DMS153 (cell line): ENCODE measurements at places on chromosomes 16 and 17.

GRCh38 chr17:69820876-69821473 lies 254.1 kb upstream of the KCNJ16 start:
- no peak for DNase-seq

GRCh38 chr17:76251478-76252039 lies 11.3 kb upstream of the RNF157 start:
- no peak for DNase-seq

GRCh38 chr17:4066210-4066609 lies 76.6 kb downstream of the ZZEF1 start:
- no peak for DNase-seq

DNA sequence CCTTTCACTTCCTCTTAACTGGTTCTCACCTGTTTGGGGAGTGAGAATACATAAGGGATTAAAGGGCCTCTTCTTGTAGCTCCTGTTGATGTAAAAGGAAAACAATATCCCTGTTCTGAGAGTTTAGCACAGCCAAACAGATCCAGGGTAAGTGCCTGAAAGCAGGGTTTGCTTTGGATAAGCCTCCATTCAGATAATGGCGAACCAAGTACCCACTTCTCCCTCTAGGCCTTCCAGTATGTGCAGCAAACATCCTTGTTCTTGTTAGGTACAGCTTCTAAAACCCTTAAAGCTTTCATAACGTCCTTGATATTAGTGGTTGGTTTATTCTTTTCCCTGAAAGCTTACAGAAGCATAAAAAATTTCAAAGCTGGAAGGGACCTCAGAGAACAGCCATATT lies 130.6 kb upstream of the DNAH9 start:
- DNase-seq: no peak

DNA sequence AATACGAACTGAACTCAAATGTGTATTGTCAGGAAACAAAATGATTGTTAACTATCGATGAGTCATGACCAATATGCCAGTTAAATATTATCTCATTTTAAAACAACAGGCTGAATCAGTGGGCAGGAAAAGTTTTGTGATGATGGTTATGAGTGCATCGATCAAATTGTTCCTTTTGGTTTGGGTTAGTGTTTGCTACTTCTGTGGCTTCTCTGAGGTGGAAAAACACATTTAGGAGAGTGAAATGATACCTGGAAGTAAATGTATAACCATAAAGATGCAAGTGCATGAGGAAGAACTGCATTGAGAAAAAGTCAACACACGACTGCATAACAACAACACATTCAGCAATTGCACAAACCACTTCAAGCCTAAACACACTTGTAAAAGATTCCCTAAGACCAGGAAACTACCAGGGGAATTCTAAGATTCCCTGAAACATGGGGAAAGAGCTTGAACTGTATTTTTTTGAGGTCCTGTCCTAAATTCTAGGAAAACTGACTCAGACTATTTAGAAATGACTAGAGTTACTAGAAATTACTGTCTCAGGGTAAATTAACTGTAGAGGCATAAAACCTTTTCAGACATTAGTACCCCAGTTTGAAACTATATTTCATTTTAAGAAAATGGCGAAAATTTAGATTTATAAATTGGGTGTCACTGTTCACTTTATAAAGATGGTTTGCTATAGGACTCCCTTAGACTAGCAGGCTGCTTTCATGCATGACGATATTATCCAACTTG lies 44.8 kb downstream of the CDYL2 start:
- DNase-seq: no peak

DNA sequence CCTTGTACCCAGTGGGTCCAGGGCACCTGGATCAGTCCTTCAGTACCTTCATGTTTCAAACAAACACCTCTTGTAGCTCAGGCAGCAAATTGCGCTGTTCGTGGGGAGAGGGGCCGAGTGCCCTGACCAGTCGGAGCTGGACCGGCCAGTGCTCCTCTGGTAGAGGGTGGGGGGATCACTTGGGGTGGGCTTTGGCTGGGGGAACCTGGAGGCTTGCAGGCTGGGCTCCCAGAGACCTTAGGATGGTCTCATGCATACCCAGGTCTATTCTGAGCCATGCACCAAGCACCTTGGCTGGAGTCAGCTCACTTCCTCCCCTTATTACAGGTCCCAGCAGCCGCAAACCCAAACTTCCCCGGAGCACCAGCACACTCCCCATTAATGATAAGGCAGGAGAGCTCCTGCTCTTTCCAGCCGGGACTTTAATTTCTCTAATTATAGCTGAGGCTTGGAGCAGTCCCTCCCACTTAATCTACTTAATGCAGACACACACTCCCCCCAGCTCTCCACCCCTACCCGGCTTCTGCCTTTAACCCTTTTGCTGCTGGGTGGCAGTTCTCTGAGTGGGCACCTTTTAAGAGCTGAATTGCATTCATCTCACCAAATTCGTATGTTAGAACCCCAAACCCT lies 26.3 kb upstream of the MGAT5B start:
- DNase-seq: no peak

DNA sequence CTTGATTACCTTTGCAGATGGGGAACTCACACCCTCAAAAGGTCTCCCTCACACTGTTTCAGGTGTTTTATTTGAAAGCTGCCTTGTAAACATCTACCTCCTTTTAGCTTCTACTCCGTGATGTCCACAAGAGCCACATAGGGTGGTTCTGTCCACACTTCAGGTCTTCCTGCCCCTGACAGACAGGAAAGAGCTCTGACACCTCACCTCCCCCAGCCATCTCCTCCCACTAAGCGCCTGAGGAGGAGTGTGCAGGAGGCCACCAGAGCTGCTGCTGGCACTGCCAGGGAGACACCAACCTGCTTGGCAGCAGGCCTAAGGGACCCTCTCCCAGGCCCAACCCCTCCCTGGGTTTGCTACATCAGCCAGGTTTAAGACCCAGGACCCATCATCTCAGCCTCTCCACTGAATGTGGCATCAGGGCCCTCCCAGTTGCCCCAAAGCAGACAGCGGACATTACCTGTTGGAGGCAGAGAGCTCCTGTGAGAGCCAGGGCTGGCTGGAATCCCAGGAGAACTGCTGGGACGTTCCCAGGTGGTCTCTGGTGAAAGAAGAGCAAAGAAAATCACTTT lies 76.4 kb upstream of the RCVRN start:
- no peak for DNase-seq
